Right kidney (tissue), 9 donors: ENCODE measurements at places on chromosomes 7 and 10.

GRCh38 chr7:52749880-52750279 is 285.6 kb upstream of the POM121L12 start:
- no peak for DNase-seq

GRCh38 chr10:133028158-133028557 is 59.6 kb upstream of the ADGRA1 start:
- no peak for DNase-seq

DNA sequence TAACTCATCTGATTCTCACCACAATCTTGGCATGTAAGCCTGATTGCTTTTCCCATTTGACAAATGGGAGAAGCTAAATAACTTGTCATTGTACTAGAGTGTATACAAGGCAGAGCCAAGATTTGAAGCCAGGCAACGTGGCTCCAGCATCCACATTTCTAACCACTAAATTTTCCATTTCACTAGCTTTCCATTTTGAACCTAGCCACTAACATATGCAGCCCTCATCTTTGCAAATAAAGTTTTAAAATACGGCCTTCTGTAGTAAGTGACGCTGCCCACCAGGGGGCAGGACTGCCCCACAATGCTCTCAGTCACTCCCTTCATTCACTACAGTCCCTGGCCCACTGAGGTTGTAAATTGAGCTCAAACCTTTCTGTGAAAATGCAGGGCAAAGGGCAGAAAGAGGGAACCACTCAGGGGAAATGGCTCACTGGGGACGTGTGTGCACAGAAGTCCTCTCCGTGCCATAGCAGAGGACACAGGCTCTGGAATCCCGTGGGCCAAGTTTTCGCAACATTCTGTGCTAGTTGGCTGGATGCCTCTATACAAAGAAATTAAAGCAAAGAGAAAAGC is 315.7 kb downstream of the TNS3 start:
- peak; percentile 69 for DNase-seq

DNA sequence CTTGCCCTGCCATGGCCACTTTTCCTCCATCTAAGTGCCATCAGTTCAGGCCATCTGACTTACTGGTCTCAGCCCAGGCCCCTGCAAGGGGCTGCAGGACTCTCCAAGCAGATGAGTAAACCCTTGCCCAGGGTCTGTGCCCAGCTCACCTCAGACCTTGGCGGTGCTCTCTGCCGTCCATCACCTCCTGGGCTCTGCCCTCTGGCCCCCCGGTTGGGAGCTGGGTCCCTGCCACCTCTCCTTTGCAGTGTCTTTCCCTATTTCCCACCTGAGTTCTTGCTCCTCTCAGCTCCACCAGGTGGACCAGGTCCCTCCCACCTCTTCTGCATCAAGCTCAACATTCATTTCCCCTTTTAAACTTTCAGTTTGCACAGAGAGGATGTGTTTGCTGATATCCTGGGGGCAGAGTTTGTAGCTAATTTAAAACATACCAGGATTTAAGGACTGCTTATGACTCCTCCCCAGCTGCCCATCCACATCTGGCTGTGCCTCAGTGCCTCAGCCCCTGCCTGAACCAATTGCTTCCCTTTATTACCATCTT is 135.5 kb downstream of the SLIT1 start:
- DNase-seq, result no peak

DNA sequence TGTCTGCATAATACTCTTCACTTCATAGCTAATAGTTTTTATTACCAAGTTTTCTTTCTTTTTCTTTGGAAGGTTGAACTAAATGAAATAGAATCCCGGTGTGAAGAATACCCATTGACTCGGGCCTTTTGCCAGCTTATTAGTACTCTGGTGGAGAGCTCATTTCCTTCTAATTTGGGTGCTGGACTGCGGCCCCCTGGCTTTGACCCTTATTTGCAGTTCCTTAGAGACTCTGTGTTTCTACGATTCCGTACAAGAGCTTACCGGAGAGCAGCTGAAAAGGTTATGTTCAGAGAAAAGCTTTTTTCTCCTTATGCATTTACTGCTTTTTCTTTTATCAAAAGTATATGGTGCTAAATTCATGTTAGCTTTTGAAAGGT is 40.2 kb downstream of the NUP205 start:
- DNase-seq, result no peak

DNA sequence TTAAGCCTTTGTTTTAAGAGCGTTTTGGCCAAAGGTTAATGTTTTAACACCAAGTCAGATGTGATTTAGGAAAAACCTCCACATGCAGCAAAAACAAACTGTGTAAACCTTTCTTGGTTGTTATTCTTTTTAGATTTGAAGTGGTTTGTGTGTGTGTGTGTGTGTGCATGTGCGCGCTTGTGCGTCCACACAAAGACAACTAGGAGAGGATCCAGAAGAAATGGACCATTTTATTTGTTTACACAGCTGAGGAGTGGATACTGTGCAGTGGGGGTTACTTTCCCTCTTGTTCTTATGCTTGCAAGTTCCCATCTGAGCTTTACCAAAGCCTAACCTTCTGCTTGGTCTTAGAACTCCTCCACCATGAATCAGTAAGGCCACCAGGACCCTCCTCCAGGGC is 20.0 kb downstream of the TCF7L2 start:
- DNase-seq, result no peak

DNA sequence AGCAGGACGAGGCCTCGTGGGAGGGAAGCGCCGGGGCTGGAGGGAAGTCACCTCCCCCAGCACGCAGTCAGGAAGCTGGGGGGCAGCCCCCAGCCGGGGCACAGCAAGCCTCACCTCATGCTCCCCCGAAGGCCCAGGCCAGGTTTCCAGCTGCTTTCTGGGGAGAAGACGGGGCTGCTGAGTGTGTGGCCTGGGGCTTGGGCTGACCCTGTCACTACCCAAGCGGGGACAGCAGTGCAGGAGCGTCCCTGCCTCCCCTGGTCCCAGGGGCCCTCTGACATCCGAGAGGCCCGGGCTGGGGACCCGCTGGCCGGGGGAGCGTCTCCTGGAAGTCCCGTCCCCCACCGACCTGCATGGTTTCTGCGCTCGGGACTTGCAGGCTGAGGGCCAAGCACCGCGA is 19.7 kb upstream of the NKX6-2 start:
- DNase-seq, result no peak

DNA sequence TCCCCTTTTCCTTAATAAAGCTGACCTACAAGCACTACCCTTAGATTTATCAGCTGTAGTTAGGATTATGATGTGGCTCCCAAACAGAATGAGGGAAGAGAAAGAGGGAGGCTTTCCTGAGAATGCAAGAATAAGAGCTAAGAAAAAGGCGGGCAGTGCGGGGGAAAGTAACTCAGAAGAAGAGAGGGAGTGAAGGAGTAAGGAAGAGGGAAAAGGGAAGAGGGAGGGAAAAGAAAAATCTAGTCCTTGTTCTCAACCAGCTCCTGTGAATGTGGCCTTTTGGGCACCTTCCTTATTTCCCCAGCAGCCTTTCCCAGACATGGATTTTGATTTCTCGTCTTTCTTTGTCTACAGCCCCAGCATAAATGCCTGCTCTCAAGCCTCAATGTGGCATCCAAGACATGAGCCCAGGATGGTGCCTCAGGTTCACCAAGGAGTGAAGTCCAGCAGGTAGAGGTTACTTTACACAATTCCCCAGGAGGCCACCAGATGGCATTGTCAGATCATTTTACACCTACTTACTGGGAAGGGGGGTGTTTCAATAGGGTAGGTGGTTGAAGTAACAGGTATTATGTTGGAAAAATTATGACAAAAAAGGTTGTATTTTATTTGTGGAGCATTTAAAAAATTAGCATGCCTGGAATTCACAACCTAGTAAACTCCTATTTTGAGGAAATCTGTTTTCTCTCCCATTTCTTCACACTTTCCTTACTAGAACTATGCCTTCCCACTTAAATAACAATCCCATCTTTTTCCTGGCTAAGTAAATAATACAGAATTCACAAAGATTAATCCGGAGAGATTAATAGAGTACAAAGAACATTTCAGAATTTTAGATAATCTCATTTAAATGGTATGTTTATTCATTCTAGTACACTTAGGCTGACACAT is 106.5 kb downstream of the HTR7 start:
- peak; percentile 17 for DNase-seq

DNA sequence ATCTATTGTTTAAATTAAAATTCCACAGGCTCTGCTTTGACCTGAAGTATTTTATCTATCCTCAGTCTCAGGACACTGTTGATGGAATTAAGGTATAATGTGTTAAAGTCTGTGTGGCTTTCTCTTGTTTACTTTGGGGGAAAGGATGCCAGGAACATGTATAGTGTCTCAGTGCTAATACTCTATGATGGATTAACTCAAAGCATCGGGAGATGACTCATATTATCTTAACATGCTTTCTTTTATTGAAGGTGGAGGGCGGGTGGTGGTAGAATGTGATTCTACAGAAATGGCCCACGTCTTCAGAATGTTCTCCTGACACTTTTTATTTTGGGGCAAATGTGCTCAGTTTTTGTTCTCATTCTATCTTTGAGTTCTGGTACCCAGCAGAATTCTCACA is 189.0 kb downstream of the ANKRD30A start:
- no peak for DNase-seq

DNA sequence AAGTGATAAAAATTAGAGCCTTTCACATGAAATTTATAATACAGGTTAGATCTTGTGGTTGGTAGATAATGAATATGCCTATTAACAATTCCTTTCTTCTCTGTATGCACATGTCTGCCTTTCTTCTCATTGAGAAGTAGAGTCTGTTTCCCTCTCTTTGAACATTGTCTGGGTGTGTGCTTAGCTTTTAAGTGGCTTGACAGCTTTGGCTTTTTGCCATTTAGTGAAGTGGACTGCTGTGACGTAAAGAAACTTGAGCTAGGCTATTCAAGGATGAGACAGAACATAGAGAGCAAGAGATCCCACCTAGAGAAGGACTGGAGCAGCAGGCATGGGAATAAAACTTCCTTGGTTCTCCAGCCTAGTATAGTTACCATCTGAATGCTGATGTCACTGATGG is 996.7 kb upstream of the CELF2 start:
- no peak for DNase-seq

DNA sequence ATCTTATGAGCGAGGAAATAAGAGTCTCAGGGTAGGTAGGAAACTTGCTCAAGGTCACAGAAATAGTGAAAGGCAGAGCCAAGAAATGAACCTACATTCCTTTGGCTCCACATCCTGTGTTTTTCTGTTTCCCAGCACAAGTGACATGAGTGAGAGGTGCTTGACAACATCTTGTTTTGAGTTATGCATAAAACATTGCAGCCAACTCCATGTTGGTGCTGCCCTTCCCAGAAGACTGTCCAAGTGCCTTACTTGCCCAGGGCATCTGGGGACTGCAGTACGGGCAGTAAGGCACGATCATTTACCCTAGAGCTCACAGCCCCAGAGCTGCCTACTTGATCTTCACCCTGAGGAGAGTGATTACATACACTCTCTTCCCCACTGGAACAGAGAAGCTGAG is 148.8 kb downstream of the NOC3L start:
- no peak for DNase-seq

GRCh38 chr10:124071141-124071540 is 22.3 kb downstream of the CHST15 start:
- DNase-seq, result no peak

GRCh38 chr7:128807191-128807590 is 15.4 kb downstream of the CCDC136 start:
- DNase-seq, result no peak

- no peak for DNase-seq
Observed at GRCh38 chr10:69807122-69807521, 5.4 kb downstream of the COL13A1 start.

DNA sequence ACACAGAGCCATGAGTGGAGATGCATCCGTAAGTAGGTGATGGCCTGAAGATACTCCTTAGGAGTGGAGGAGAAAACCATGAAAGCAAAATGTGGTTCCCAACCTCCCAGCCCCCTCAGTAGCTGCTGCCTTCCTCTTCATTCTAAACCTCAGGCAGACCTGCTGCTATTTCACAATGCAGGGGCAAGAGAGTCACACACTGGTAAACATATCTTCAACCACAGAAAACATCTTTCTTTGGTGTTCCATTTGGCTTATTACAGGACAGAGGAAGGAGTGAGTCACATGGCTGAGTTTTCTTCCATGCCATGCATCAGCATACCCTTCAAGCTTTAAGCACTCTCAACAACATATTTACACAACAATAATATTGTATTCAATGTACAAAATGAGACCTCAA is 342.1 kb downstream of the BMPER start:
- no peak for DNase-seq

- DNase-seq, result no peak
Observed at GRCh38 chr10:34710391-34710751, 104.7 kb downstream of the PARD3 start.

- no peak for DNase-seq
Observed at GRCh38 chr7:141154131-141154732, 80.4 kb downstream of the TMEM178B start.

DNA sequence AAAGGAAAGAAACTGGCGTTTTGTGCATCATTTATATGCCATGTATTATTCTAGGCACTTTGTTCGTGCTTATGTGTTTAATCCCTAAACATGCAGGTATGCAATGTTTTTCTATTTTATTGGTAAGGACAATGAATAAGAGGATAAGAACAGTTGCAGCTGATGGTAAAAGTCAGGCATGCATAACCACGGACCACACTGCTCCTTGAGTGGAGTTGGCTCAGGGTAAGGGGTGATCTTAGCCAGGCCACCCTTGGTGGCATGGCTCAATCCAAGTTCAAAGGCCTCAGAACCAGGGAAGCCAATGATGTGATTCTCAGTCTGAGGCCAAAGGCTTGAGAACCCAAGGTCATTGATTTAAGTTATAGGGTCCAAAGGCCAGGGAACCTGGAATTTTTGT is 1068.1 kb downstream of the NRG3 start:
- no peak for DNase-seq

DNA sequence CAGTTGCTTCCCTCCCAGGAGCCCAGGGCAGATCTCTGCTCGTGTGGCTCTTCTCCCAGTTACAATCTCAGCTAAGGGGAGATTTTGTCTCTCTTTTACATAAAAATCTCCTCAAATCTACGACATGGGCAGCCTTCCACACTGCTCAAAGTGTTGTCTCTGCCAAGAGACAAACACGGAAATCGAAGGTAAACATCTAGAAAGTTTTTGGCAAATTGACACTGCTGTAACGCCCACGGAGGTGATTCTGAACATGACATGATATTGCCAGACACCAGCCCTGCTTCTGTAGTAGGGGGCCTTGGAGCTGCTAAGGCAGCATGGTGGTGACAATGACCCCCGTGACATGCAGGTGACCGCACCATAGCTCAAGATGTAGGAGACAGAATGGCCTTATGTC is 128.3 kb downstream of the CCDC3 start:
- DNase-seq, result no peak

- no peak for DNase-seq
Observed at GRCh38 chr10:113890769-113891168, 36.3 kb downstream of the NHLRC2 start.

DNA sequence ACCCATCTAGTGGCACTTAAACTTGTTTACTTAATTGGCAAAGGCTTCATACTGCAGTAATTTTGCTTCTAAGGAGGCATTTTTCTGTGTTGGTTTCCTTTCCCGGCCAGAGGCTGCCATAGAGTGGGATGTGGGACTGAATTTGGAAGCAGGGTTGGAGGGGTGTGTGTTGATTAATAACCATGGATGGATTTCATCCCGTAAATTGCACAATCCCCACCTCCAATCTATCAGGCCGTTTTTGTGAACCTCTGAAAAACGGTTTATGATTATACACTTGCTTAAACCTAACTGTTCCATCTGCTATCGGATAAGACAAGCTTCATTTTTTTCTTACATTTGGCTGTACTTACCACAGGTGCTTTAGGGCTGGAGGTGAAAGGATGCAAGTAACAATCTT is 1.3 kb downstream of the TMEM60 start:
- DNase-seq, result no peak

- no peak for DNase-seq
Observed at GRCh38 chr10:116632596-116633215, 12.0 kb downstream of the PNLIPRP2 start.

GRCh38 chr7:30829471-30829870 is 58.3 kb downstream of the MINDY4 start:
- DNase-seq, result no peak
